ENCODE measurements at places on chromosomes 5 and 9.

GRCh38 chr5:36198281-36198680, 43.4 kb downstream of the NADK2 start:
- DNase-seq, result no peak

DNA sequence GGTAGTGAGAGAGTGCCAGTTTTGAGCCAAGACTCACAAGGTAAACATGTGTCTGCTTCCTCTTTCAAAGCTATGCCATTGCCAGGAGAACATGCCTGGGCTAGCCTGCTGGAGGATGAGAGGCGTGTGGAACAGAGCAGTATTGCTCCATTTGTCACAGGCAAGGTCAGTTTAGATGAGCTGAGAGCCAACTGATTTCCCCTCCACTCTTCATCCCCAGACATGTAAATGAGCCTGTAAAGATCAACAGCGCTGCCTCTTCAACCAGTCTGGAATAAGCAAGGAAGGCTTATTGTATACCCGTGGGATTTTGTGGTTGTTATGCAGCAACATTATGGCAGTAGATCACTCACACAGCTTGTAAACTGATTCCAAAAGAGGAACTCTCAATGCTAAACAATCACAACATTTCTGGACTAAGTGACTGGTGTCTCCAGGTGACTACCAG, 8.2 kb upstream of the GDNF start:
- no peak for DNase-seq

GRCh38 chr5:112779531-112779930, 41.8 kb downstream of the APC start:
- DNase-seq, result no peak

DNA sequence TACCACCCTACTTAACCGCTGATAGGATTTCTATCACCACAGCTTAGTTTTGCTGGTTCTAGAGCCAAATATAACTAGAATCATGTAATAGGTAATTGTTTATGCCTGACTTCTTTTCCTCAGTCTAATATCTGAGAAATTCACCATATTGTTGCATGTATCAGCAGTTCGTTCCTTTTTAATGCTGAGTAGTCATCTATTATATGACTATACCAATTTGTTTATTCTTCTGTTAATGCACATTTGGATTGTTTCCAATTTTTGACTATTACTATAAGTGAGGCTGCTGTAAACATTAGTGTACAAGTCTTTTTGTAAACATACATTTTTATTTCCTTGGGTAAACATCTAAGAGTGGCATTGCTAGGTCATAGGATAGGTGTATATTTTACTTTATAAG, 25.9 kb downstream of the CSNK1G3 start:
- DNase-seq, result no peak

GRCh38 chr5:74316064-74316603, 324.4 kb downstream of the ENC1 start:
- peak; percentile 66 for DNase-seq

GRCh38 chr9:88923092-88923491, 68.2 kb upstream of the S1PR3 start:
- DNase-seq, result no peak

DNA sequence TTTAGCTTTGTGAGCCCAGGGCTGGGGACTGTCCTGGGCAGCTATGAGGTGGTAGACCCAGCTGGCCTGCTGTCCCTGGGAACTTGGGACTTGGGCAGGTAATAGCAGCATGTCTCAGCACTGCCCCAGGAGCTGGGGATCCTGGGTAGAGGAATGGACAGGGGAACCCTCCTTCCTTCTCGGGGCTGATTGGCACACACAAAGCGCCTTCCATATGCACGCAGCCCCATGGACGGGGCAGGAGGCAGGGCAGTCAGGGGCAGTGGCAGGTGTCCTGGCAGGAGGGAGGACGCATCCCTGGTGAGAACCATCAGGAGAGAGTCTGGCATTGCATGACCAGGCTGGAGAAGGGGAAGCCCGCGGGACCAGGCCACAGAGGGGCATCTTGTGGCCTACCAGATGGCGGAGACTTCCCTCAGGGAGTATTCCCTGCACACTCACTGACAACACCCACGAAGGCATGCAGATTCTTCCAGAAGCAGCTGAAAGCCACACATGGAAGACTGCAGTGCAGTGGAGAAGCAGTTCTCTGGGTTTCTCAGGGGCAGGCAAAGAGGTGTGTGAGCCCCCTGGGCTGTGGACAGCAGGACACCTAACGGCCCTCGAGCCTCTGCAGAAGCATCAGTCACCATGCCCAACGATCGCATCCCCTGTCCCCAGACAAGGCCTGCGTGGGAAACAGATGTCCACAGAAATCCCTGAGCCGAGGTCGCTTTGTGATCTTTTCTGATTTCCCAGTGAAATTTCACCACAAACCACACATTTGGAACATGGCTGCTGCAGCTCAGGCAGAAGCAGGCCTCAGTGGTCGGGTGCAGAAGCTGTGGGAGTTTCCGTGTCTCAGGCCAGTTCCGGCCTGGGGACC, 7.0 kb upstream of the NKD2 start:
- no peak for DNase-seq

- DNase-seq, result no peak
These were observed 339.2 kb downstream of the GLIS3 start for GRCh38 chr9:3960661-3961144.

GRCh38 chr9:37407468-37407867, 15.0 kb upstream of the GRHPR start:
- peak; percentile 43 for DNase-seq

DNA sequence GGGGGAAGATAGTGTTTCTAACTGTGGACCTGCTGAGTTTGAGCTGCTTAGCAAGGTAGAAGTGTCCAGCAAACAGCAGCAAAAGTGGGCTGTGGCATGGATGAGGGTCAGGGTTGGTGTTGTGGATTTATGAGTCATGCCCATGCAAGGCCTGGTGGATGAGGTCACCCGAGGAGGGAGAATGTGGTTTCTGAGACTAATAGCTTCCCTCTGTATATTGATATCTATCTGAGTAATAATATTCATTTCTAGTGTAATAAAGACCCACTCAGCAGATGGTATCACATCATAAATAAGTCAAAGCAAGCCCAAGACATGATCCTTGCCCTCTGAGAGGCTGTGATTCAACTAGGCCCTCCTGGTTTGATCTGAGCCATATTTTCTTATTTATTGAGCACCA, 597.8 kb upstream of the CLINT1 start:
- peak; percentile 5 for DNase-seq

- DNase-seq, result no peak
These were observed 13.2 kb upstream of the SLC25A48 start for GRCh38 chr5:135821061-135821801.

GRCh38 chr9:14690948-14691730, 2.1 kb downstream of the ZDHHC21 start:
- DNase-seq, result no peak

- DNase-seq, result no peak
These were observed 1.2 kb downstream of the PRRT1B start for GRCh38 chr9:131546336-131547084.

DNA sequence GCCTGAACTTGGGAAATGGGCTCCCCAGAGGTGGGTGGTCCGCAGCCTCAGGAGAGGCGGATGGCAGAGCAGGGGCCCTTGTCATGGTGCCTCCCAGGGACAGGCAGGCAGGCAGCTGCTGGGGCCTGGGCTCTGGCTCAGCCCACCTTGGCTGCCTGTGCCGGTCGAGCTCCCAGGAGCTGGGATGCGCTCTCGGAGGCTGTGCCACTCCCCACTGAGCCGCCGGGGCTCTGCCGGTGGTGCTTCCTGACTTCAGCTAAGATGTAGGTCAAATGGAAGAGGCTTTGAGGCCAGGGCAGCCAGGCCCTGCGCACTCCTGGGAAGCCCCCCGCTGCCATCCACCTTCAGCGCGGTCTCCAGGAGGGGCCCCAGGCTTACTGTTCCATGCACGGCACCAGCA, 41.0 kb downstream of the KCNT1 start:
- no peak for DNase-seq

- no peak for DNase-seq
These were observed 23.9 kb downstream of the RORB start for GRCh38 chr9:74521009-74521408.

- no peak for DNase-seq
These were observed 45.0 kb upstream of the KLF4 start for GRCh38 chr9:107534510-107535078.

DNA sequence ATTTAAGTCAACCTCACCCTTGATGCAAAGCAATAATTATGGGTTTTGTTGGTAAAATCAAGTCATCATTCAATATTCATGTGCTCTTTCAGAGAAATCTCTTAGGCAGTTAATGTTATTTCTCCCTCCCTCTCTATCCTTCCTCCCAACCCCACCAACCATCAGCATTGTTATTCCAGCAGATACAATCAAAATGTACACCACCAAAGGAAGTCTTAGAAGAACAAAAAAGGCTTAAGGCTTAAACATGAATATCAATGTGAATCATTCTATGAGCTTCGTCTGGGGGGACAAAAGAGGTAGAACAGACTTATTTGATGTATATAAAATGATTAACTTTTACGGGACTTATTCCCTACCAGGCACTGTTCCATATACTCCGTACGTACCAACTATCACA, 404.4 kb downstream of the ARHGEF28 start:
- no peak for DNase-seq

- DNase-seq, result no peak
These were observed 67.8 kb upstream of the SLC1A1 start for GRCh38 chr9:4422495-4422894.

- no peak for DNase-seq
These were observed 294.4 kb downstream of the SEMA5A start for GRCh38 chr5:9251379-9251980.

DNA sequence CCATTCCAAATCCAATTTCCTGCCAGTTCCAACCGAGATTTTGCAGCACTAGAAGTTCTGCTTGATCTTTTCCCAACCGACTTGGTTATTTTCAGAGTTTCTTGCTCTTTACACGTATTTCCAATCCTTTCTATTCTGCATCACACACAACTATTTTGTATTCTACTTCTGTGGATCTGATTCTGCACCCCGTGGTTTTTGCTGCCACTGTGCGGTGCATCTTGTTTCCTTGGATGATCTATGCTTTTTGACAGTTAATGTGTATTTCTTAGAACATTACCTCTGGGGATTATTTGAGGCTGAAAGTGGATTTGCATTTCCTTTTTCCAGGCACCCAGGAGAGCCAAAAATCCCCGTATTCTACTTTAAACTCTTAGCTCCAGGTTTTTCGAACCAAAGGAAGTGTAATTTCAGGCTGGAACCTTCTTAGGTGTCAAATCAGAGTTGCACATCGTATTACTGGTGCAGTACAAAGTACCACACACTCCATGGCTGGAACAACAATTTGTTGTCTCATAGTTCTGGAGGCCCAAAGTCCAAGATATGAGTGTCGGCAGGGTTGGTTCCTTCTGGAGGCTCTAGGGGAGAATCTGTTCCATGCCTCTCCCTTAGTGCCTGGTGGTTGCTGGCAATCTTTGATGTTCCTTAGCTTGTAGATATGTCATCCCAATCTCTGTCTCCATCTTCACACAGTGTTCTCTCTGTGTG, 14.7 kb upstream of the SARDH start:
- DNase-seq, result no peak

GRCh38 chr5:55071413-55071812, 31.0 kb upstream of the GZMA start:
- DNase-seq, result no peak

DNA sequence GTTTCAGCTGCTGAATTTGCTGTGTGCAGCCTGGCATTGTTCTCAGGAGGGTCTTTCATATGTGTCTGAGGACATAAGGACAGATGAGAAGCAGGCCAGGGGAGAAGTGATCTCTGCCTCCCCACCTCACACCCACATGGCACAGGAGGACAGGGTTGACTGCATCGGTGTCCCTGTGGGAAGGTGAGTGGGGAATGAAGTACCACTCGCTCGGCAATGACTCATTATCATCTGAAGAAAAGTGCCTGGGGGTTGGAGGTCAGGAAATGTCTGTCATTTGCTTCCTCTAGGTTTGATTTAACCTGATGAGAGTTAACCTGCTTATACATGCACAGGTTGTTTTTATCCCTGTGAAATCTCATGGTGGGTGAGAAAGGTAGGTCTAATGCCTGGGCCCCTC, 195.0 kb downstream of the GADD45G start:
- no peak for DNase-seq

DNA sequence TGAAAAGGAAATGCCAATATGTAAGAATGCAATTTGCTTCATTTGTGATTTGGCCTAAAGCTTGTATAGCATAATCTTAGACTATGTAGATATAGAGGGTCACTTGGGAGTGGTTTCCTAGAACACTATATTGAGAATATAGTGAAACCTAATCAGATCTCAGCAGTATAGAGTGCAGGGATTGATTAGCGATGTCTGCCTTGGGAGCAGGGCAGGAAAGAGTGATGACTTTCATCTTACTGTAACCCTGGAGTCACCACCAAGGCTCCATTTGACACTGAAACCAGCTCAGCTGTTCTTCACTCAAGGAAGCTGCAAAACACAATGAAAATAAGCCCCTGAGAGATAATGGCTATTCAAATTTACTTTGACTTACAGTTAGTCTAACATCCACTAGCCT, 26.2 kb upstream of the ARRDC3 start:
- no peak for DNase-seq

DNA sequence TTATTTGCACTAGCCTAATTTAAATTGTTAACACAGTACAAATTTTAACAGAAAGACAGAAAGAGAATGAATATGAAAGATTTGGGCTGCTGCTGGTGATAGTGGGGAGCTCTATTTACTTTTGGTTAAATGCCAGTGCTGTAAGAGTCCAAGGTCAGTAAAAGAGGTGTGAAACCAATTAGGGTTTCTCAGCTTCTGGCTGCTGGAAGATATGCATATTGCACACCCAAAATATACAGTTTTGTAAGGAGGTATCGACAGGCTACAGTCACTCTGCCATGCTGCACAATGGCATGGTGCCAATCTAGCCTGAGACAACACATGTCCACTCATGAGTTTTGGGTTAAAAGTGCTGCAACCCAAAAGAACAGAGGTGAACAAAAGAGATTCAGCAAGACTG, 79.3 kb downstream of the PPP2R2B start:
- DNase-seq, result no peak

DNA sequence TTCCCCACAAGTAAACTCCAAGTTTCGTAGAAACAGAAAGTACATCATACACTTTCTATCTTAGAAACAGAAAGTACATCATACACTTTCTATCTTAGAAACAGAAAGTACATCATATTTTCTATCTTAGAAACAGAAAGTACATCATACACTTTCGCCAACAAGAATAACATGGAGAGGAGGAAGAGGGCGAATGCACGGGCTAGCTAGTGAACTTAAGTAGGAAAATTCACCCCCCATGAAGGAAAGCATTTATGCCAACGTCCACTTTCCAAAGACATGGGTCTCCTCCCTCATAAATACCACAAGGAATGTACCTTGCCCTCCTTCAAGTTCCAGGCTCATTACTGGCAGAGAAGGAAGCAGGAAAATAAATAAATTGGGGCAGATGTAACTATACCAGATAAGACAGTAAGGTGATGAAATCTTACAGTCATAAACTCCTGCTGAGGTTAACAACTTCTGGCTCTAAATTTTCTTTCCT, 64.7 kb downstream of the FRMD3 start:
- DNase-seq, result peak; percentile 27

DNA sequence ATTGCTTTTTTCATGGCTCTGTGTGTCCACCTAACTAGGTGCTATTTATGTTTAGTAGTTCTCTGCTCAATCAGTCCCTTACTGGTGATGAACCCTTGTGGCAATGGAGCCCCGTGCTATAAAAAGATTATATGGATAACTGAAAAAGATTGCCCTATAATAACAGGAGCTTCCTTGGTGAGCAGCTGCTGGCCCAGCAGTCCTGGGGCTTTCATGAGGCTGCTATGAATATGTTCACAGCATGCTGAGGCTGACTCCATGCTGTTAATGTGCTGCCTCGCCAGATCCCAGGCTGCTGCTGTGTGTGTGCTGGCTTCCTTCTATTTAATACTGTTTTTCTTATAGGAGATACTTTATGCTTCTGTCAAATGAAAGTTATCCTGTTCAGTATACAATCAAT, 357.5 kb downstream of the TAF11L14 start:
- DNase-seq, result no peak

GRCh38 chr9:81575956-81576355, 113.4 kb downstream of the TLE1 start:
- no peak for DNase-seq

Data from A549 (cell line).